NCI-H82 (cell line): ENCODE measurements at places on chromosomes 7 and 10.

GRCh38 chr7:45268013-45268412 lies 110.4 kb downstream of the RAMP3 start:
- DNase-seq, result no peak

DNA sequence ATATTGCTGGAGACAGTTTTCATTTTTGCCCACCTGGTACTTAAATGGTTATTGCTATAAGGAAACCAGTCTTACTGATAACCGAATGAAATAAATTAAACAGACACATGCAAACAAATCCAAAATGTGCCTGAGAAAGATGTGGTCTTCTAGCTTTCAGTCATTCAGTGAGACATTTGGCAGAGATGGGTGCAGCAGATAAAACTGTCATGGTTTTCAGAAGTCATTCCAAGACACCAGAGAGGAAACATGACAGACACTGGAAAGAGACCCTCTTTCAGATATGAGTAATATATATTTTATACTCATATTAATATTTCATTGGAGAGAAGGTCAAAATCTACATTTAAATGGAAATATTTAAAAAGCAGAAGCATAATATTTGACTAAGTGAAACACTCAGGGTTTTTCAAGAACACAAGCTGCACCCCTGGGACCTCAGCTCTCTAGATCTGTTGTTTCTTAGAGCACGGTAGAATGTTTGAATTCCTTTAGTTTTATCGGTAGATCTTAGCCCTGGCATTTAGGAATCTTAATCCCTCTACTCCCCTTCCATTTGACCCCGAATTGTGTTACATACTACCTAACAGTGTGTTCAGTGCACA lies 246.1 kb downstream of the AUTS2 start:
- DNase-seq, result no peak

DNA sequence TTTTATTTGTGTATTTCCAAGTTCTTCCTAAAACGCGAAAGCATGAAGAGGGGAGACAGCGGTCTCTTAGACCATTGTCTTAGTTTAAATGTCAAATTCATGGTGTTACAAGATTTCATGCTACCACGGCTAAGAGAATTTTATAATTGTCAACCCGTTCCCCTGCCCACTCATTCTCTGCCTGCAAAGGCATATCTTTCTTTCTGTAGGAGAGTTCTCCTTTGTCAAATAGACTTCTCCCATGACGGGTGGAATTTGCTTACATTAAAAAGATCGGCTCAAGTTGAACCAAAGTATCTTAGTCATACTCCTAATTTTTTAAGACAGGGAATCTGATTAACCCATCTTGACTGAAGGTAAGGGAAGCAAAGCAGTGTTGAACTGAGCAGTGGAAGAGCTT lies 539.2 kb downstream of the REEP3 start:
- DNase-seq, result no peak

DNA sequence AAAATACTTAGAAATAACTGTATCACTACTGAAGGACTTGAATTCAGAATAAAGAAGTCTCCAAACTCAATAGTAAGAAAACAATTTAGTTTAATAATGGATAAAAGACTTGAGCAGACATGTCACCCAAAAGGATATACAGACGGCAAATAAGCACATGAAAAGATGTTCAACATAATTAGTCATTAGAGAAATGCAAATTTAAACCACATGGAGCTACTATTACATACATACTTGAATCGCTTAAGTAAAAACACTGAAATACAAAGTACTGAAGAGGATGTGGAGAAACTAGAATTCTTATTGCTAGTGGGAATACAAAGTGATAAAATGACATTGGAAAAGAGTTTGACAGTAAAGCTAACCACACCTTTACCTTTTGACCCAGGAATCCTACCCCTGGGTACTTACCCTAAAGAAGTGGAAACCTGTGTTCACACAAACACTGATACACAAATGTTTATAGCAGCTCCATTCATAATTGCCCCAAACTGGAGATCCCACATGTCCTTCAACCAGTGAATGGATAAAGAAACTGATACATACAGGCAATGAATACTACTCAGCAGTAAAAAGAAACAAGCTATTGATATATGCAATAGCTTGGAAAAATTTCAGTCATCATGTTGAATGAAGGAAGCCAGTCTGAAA lies 54.3 kb upstream of the NFKB2 start:
- no peak for DNase-seq

DNA sequence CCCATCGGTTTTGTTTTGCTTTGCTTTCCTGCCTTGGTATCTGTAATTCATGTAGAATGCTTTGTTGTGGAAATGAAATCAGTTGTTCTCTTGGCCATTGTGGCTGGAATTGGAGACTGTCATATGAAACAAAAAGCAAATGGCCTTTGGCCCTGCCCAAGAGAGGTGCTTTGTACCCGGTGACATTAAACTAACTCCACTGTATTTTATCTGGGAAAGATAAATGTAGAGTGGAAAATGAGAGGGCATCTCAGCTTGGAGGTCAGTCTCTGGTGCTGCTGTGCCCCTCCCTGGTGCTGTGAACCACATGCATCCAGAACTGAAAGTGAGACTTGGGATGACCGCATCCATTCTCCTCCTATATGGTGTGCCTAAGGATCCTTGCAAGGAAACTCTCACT lies 75.4 kb downstream of the CDK1 start:
- DNase-seq, result no peak

- no peak for DNase-seq
These were observed 229.3 kb upstream of the CTBP2 start for GRCh38 chr10:125389648-125390047.

- no peak for DNase-seq
These were observed 64.8 kb upstream of the SEC61G start for GRCh38 chr7:54823776-54824175.

- DNase-seq, result no peak
These were observed 1.4 kb upstream of the PILRB start for GRCh38 chr7:100356416-100357068.

DNA sequence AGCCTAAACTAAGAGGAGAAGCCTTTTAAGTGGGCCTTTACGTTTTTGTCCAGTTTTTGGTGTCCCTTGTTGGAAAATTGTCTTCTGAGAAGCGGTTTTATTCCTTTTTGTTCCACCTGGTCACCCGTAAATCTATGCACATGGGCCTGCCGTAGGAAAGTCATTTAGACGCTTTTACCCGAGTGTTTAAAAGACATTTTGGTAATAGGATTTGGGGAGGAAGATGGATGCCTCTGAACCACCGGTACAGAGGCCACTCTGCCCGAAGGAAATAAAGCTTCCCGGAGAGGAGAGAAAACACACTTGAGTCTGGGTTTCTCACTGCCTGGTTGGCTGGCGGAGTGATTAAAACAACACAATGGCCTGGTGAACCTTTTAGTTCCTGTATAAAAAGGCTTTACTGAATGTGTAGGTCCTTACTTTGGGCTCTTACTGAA lies 760 bp downstream of the THNSL1 start:
- peak; percentile 77 for DNase-seq

GRCh38 chr7:151727579-151728285 lies 149.2 kb downstream of the PRKAG2 start:
- DNase-seq, result no peak

DNA sequence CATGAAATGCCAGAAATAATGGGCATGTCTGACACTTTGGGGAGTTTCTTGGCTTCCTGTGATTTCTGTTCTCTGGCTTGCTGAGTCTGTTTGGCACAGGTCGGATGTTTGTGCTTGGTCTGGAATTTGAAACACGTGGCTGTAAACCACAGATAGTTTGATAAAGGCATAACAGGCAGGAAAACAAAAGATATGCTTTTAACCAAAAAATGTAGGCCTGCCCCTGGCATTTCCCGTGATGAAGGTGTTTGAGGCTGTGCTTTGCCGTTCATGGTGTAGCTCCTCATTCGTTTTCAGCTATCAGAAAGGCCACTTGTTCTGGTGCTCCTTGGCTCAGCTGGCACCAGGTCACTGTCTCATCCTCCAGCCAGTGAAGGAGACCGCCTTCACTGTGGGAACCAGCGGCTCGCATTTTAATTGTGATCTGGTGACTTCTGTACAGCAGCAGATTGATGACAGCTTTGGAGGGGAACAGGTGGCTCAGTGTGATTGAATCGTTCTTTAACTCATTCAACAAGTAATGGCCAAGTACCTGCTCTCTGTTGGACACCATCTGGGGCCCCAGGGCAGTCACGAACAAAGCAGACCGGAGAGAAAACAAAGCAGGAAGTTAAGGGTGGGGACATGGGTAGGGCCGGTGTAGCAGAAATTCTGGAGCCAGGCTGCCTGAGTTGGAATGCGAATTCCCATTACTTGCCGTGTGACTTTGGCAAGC lies 111.5 kb downstream of the CCNY start:
- peak; percentile 80 for DNase-seq

DNA sequence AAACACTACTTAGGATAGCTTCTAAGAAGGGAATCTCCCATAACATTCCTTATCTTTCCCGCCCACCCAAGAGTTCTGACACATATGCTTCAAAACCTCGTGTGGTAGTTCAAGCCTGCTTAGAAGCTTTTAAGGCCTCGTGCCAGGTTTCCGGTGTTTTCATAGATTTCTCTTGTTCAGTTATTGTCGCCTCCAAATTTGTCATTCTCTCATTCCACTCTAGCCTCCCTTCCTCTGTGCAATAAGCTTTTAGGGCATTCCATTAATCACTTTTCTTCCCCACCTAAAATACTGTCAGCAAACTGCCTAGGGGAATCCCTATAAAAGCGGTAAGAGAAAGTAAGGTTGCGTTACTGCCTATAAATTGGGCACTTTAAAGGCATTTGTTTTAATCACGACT lies 718 bp upstream of the BPGM start:
- peak; percentile 27 for DNase-seq

- no peak for DNase-seq
These were observed 3.9 kb upstream of the SGPL1 start for GRCh38 chr10:70811881-70812280.

DNA sequence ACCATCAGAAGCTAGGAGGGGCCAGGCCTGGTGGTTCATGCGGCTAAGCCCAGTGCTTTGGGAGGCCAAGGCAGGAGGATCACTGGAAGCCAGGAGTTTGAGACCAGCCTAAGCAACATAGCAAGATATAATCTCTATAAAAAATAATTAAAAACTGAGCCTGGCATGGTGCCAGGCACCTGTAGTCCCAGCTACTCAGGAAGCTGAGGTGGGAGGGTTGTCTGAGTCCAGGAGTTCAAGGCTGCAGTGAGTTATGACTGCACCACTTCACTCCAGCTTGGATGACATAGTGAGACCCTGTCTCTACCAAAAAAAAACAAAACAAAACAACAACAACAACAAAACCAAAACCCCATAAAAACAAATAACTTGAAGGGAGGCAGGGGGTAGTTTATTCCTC lies 172.9 kb upstream of the FAM171A1 start:
- DNase-seq, result no peak

DNA sequence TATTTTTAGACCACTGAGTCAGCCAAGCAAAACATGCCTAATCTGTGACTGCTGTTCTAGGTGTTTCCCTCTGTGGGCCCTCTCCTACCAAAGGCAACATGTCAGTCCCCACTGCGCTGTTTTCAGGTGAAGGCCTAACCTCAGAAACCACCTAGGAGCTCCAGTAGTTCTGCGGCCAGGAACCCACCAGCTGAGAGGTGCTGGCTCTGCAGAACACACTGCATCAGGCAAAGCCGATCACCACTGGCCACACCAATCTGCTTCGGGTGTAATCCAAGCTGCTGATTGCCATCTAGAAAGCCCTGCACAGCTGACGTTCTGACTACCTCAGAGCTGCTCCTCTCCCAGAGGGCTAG lies 14.9 kb downstream of the CAMK2G start:
- no peak for DNase-seq

DNA sequence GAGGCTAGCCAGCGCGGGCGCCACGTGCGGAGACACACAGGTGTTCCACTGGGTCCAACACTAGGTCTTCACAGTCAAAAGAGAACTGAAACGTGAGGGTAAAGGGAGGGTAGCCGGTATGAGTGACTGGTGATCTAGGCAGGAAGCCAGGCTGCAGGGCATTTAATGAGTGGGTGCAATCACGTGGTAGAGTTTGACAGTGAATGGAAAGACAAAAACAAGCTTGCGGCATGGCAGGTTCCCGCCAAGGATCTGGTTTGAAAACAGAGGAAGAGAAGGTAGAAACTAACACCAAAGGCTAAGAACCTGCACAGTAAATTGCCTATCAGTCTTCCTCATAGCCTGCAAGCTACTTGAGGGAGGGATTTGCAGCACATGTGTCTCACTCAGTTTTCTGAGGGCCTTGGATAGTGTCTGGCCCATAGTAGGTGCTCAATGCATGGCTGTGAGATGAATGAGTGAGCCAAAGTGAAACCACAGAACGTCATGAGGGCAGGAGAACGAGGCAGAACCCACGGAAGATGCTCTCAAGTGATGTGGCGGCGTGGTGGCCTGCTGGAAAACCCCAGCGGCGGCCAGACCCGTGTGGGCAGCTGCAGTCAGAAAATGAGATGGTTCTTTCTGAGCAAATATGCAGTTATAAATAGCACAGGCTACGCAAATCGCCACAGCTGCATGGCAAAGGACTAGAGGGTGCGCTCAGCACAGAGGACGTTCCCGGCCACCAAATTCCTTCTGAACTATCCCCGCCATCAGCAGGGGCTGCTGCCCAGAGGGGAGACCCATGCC lies 183.6 kb upstream of the NFE2L3 start:
- no peak for DNase-seq

- peak; percentile 82 for DNase-seq
These were observed 910 bp downstream of the ARHGAP19 start for GRCh38 chr10:97291357-97292096.

- peak; percentile 83 for DNase-seq
These were observed 121.9 kb downstream of the PTPRZ1 start for GRCh38 chr7:121994625-121995410.

GRCh38 chr10:113754768-113755167 lies 3.3 kb downstream of the PLEKHS1 start:
- DNase-seq, result no peak

- no peak for DNase-seq
These were observed 32.6 kb downstream of the PHF14 start for GRCh38 chr7:11006291-11006690.

DNA sequence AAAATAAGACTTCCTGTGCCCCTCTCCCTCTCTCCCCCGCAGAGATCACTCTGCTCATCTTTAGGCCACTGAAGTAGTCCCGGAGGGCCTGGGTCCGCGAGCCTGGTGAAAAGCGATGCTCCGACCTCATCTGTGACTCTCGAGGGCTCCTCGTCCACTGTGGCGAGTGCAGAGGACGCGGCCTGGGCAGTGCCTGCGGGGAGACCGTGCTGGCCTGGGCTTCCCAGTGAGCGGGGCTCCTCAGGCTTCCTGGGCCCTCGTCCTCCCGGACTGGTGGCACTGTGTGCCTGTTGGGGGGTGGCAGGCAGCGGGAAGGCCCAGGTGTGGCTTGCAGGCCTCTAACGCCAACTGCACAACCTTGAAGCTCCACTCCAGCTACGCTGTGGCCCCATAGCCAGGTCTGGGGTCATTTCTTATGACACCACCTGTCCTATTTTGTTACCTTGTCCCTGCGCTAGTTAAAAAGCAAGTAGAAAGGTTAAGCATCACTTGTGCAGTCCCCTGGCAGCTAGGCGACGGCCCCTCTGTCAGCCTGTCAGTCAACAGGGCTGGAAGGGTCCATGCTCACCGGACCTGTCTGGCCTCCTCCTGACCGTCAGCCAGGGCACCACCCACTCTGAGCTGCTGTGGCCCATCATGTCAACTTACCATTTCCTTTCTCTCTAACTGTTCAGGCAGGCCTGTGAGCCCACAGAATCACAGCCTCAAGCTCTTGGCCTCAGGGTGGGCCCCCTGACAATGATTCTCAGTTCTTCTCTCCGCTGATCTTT lies 20.5 kb downstream of the MNX1 start:
- DNase-seq, result no peak

- DNase-seq, result no peak
These were observed 562 bp downstream of the NUB1 start for GRCh38 chr7:151342102-151342646.
